Anterior cingulate cortex (tissue), 58 donors: ENCODE measurements at places on chromosomes 6 and 20.

DNA sequence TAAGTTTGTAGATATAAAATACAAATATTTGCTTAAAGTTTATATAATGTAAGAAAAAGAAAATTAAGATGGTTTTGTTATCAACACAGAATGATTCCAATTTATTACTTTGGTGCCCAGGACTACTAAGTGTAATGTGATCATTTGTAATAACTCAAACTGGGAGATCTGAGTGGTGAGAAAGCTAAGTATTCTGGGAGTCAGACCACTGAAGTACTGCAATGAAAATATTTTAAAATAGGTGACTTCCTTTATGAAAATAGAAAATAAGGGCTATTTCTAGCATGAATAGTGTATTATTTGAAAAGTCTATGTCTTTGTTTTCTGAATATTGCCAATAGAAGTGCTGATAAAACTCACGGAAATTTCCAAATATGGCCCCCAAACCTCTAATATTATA is 305.6 kb upstream of the MAN1A1 start:
- no peak for DNase-seq

GRCh38 chr6:151008425-151008824 is 142.9 kb downstream of the MTHFD1L start:
- DNase-seq, result no peak

GRCh38 chr6:157225575-157225995 is 97.7 kb downstream of the TMEM242 start:
- DNase-seq, result no peak

DNA sequence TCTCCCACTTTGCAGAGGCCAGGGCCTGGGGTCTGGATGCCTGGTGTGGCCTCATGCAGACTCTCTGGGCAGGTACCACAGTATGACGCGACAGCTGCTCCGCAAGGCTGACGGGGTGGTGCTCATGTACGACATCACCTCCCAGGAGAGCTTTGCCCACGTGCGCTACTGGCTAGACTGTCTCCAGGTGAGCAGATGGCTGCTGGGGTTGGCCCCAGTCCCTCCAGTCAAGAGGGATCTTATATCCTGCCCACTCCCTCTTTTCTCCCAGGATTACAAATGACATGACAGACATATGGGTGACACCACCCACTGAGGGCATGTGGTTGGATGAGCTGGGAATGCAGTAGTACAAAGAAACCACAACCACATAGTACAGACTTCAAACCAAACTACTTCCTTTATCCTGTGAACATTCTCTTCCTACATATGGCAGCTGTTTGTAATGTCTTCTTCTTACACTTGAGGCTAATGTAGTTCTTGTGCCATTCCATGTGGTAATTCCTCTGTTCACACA is 29.9 kb downstream of the RAB44 start:
- no peak for DNase-seq

- DNase-seq, result no peak
These were observed 383.3 kb upstream of the CITED2 start for GRCh38 chr6:139757784-139758183.

- DNase-seq, result no peak
These were observed 48.1 kb upstream of the AFDN start for GRCh38 chr6:167778497-167779128.

- no peak for DNase-seq
These were observed 89.5 kb downstream of the NCOA3 start for GRCh38 chr20:47591231-47591630.

DNA sequence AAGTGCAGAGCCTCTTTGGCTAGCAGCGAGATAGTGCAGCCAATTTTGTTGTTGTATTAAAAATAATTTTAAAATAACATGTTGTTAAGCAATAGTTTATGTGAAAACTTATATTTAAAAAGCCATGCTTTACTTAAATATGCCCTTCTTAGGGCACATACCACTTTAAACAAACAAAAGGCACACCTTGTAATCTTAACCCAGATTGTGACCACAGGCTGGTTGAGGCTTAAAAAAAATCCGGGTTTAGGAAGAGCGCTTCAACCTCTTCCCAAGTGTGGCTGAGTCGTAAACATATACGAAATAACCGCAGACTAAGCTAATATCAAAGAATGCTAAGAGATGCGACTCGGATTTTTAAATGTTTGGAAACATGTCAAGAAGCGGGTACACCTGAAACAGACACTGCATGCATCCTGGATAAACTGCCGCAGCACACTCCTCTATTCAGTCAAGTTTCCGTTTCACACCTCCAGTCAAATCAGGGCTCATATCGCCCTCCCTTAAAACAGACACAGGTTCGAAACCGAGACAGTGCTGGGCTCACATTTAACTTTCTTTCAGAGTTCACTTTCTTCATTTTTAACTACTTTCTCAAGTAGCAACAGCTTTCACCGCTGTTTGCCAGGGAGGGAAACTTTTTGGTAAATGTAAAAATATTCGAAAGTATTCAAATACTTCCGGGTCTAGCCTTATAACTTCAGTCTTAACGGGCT is 1.5 kb downstream of the DEK start:
- DNase-seq, result no peak

GRCh38 chr6:140806431-140806830 is 1326.3 kb upstream of the GJE1 start:
- DNase-seq, result no peak

DNA sequence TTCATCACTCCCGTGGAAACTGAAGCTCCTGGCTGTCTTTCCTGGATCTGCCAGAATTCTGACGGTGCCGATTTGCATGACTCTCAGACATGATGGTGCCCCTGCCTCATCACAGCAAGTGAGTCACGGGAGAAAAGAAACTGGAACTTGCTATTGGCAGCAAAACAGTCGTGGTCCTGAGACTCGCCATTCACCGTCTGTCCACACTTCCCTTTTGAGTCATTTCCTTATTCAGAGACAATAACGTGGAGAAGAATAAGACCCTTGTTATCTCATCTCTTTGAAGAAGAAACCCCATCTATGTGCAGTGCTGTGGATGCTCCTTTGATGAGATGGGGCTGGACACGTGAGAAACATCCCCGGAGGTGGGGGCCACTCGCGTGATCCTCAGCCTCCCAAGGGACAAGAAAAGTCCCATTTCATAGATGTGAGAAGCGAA is 4.2 kb downstream of the GPR31 start:
- DNase-seq, result no peak

GRCh38 chr20:34316196-34316814 is 13.2 kb upstream of the AHCY start:
- no peak for DNase-seq

DNA sequence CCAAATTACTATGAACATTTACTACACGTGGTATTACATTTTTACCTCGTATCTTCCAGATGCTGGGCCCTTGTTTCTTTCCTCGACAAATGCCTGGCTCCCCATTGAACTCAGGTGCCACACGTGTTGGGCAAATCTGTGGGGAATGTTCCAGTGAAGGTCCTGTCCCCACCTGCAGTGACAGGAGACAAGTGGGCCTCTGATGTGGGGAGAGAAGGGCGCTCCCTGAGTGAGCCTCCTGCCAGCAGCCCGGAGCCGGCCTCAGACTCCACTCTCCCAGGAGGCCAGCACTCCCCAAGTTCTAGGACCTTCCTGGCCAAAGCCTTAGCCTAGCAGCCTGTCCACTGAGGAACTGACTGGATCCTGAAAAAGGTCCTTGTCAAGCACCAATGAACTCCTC is 21.7 kb upstream of the SCML4 start:
- DNase-seq, result no peak

- DNase-seq, result no peak
These were observed 443.8 kb downstream of the HAO1 start for GRCh38 chr20:7496394-7496991.

- no peak for DNase-seq
These were observed 62.4 kb downstream of the PTCHD4 start for GRCh38 chr6:48048451-48049146.

GRCh38 chr6:28742668-28743270 is 181.0 kb downstream of the TRIM27 start:
- DNase-seq, result no peak

DNA sequence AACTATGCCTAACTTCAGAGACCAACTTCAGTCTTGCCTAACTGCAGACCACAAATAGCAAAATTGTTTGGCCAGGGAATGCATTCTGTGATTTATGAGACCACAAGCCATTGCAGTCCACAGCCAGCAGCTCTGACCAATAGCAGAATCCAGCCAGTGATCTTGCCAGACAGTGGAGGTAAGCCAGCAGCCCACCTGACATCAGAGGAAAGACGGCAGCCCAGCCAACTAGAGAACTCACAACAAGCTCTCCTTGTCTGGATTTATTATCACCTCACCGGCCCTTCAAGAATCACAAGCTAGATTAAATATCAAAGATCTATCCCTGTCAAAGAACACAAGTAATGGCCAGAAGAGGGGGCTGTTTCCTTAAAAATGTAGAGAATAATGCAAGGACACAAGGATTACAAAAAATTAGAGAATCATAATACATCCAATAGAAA is 66.5 kb upstream of the SLC35F1 start:
- DNase-seq, result no peak

DNA sequence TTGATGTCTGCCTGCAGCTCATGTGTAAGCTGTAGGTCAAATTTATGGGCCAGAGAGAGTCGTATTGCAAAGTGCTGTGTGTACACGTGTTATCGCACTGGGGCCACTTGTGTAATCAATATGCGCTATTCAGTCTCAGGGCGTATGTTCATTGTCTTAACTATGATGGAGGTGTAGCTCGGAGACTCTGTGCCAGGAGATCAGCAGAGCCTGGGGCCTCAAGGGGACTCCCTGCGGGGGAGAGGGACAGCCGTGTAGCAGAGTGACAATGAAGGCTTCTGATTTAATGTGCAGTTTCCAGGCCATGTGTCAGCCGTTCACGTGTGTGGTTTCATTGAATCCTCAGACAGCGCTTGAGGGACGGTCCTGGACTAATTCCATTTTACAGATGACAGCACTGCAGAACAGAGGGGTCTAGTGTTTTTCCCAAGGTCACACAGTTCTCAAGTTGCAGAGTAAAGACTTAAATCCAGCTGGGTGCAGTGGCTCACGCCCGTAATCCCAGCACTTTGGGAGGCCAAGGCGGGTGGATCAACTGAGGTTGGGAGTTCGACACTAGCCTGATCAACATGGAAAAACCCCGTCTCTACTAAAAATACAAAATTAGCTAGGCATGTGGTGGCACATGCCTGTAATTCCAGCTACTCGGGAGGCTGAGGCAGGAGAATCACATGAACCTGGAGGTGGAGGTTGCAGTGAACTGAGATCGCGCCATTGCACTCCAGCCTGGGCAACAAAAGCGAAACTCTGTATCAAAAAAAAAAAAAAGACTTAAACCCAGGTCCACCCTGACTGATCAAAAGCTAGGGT is 242.5 kb downstream of the PREX1 start:
- DNase-seq, result no peak

DNA sequence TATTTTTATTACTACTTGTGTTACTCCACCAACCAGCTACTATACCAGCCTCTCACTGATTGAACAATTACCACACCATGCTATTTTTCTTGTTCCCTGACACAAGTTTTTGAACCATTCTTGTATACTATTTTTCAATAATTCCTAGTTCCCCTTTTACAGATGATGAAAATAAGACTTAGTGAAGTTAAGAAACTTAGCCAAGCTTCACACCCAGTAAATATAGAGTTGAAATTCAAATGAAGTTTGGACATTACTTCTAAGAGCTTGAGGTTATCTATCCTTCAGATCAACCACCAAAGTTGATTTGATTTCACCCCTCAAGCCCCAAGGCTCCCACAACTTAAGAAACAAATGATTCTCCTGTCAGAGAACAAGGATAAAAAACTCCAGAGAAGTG is 13.1 kb upstream of the BCAS1 start:
- no peak for DNase-seq

- DNase-seq, result no peak
These were observed 19.0 kb upstream of the TRDN start for GRCh38 chr6:123655521-123656306.

DNA sequence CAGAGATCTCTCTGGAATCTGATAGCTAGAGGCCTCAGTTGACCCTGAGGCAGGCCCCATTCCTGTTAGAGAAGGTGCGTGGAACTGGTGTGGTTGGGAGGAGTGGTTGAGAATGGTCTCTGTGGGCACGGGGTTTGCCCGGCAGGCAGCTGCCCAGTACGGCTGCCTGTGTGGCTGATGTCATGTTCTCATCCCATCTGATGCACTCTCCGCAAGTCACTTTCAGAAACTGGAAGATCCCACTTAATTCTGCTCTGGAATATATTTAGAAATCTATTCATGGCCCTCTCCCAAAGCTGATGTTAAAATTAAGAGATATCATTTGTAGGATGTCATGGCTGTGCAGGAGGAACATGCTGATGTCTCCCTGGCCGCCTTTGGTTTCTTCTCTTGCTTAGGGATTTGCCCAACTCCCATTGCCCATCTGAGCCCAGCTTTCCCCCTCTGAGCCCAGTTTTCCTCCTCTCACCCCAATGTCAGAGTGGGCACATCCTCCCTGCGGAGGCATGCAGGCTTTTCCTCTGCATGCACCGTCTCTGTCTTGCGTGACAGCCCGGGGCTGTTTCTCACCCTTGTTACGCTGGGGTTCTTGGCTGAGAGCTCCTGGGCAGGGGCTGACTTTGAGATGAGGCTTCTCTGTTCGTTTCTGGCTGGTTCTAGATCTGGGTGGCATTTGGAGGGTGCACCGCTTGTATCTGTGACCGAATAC is 21.0 kb downstream of the PHACTR3 start:
- DNase-seq, result peak; percentile 26
